Cerebellar nuclear complex (tissue), 1 donor: ENCODE measurements at places on chromosomes 7 and 10.

DNA sequence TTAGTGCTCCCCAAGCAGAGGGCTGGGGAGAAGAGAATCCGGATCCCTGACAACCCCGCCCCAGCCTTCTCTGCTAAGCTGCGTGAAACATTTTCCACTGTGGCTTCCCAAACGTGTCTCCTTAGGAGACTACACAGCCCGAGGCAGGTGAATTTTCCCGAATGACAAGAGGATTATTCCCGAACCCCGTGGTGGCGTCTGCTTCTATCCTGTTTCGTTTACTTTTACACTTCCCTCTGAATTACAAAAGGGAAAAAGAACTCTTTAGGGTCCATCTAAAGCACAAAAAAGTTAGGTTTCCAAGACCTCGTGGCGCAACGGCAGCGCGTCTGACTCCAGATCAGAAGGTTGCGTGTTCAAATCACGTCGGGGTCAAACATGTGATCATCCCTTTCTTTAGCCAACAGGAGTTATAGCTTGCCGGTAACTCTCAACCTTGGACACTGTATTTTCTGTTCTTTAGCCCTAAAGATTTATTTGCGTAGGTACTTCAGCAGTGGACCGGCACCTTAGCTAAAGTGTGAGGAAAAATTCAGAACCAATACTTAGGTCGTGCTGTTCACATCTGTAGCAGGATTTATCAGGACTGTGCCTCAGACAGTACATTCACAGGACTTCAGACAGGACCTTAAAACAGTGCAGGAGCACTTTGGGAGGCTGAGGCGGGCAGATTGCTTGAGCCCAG, 3.2 kb upstream of the ZNF789 start:
- DNase-seq: no peak

GRCh38 chr7:116630932-116631671, 40.9 kb upstream of the MET start:
- no peak for DNase-seq

DNA sequence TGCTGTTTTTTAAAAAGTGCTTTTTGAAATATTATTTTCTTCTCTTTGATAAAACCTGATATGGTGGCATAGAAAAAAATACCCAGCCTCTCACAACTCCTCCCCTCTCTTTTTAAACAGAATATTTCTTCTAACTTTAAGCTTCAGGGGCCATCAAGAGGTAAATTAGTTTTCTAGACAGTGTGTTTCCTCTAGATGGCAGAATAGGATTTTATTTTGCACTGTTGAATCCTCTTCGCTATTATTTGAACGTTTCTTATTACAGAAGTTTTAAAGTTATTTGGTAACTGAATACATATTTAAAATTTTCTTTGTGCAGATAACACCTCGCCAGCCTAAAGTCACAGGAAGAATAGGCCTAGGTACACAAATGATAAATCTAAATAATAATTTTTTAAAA, 30.3 kb downstream of the ARL5B start:
- no peak for DNase-seq

DNA sequence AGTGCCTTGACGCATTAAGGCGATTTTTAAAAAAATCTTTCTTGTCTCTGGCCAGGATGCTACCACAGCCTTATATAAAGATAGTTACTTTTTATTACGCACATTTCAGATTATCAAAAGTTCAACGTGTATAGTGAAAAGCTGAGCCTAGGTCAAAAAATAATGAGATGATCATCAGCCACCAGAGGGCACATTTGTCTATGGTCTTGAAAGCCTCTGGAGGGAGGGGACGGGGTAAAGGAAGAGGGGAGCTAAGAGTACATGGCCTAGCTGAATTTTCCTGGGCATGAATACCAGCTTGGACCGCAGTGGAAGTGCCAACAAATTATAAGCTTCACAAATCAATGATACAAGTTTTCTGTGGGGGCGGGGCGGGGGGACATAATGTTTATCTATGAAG, 285.9 kb upstream of the SMIM30 start:
- DNase-seq: no peak

DNA sequence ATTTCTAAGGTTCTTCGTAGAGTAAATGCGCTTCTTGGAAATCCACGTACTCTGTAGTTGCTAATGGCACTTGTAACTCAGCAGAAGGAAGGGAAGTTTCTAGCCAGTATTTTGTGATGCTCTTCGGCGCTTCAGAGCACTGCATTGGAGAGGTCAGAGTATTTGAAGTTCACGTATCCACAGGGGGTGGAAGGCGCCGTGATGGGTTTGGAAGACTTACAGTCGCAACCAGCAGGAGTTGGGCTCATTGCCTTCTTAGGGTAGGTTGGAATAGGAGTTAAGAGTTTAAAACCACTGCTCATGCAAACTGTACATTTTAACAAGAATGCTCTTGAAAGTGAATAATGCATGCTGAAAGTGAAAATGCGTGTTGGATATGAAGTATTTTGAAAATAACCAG, 49.1 kb downstream of the SHH start:
- no peak for DNase-seq

DNA sequence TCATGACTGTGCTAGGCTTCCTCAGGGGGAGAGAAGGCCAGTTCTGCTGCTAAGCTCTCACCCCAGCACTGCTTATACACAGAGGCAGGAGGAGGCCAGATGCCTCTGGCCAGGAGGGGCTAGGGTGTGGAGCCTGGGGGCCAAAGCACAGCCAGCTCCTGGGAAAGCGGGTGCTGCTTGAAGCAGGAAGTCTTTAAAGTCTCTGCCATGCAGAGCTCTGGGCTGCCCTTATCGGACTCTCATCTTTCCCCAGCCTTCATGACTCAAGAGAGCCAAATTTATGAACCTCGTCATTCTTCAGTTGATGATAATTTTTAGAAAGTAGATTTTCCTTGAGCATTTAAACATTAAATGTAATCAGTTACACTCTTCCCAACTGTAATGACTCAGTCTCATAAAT, 11.2 kb upstream of the TSPAN14 start:
- no peak for DNase-seq

DNA sequence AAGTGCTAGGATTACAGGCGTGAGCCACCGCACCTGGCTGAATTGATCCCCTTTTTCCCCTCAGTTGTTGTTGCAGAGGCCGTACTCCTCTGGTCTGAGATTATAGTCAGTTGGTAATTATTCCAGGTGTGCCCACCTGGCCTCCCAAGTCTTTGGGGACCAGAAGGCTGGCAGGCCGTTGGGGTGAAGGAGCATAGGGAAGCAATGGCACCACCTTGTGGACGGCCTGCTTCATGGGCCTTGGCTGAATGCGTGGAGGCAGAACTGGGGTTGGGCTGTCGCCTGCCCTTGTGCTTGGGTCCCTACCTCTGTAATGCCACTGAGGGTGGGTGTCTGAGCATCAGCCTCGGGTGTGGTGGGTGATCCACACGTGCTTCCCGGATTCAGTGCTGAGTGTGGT, 125.7 kb downstream of the RGS10 start:
- DNase-seq: no peak

GRCh38 chr10:5596611-5597341, 69.6 kb downstream of the ASB13 start:
- no peak for DNase-seq

DNA sequence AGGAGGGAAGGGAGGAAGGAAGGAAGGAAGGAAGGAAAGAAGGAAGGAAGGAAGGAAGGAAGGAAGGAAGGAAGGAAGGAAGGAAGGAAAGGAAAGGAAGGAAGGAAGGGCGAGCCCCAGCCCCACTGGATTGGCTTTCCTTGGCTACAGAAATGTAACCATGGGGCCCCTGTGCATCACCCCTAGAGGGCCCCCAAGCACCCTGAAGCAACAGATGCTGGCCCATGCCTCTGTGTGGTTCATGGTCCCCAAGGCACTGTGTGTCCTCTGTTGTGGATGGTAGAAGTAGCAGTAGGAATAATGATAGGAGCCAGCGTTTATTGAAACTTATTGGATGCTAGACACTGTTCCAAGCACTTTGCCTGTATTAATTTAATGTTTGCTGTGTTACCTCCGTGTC, 116.6 kb upstream of the MACROH2A2 start:
- no peak for DNase-seq

DNA sequence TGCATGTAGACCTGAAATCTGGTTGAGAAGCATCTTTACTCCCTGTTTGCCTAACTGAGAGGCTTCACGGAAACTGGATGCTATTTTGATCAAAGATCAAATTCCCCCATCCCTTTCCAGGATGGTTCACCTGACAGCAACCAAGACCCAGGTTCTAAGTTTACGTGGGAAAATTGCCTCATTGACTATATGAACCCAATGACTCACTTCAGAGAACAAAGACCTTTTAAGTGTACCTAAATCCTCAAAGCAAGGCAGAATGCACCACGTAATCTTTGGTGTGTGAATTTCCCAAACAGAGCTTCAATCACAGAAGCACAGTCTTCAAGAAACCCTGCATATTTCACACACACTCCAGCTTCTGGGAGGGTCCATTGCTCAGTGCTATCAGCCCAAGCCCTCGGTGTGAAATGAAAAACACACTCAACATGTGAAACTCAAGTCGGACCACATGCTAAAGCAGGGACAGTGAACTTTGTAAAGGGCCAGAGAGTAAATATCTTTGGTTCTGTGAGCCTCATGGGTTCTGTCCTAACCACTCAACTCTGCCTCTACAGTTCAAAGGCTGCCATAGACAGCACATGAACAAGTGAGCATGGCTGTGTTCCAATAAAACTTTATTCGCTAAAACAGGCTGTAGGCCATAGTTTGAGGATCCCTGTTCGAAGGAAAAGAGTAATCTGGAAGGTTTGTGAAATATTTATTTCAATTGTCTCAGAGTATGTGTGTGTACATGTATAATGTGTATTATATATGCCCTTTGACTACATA, 275.6 kb upstream of the FOXK1 start:
- no peak for DNase-seq

GRCh38 chr7:3138997-3139396, 95.3 kb upstream of the CARD11 start:
- no peak for DNase-seq

- no peak for DNase-seq
Observed at GRCh38 chr7:140484951-140485499, 5.7 kb upstream of the MKRN1 start.

DNA sequence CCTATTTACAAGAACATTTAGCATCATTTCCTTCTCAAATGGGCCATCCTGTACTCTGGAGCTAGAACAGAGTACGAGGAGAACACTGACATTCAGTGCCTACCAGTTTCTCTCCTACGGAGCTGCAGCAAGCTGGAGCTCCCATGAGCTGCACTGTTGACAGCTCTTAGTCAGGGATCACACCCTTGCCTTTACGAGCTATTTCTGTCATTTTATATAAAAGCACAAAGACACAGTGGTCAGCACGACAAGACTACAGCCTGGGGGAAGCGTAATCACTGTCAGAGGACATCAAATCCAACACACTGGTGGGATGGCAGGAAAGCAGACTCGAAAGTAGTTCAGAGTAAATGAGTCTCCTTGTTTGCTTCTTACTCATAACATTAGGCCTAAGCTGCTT, 2.7 kb downstream of the CDCA7L start:
- no peak for DNase-seq

GRCh38 chr7:44796034-44796503, 412 bp upstream of the PPIA start:
- DNase-seq: no peak

DNA sequence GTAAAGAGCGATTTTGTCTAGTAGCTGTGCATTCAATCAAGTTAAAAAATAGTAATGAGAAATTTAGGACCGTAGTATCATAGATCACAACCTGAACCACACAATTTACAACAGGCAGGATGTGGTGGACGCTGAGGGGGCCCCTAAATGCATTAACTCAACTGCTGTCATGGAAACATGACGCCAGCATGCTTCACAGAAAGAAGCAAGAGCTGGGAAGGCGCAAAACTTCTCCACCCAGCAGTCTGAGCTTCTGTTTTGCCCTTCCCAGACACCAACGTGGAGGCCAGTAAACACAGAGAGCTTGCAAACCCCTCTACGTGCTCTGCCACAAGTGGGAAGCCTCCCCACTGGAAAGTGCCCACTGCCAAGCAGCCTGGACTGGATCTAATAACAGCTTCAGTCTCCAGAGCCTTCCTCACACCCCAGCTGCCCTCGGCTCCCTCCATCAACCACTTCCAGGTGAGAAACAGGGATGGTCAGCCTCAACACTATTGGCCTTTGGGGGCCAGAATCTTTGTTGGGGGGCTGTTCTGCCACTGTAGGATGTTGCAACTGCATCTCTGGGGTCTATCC, 151.8 kb downstream of the SFMBT2 start:
- DNase-seq: no peak

GRCh38 chr7:88291398-88292173, 15.1 kb downstream of the STEAP4 start:
- DNase-seq: no peak

- no peak for DNase-seq
Observed at GRCh38 chr7:34900891-34901513, 136.3 kb downstream of the DPY19L1 start.

GRCh38 chr10:102612964-102613275, 31.4 kb upstream of the TRIM8 start:
- no peak for DNase-seq

- DNase-seq: no peak
Observed at GRCh38 chr10:133242611-133243356, 5.1 kb downstream of the VENTX start.

DNA sequence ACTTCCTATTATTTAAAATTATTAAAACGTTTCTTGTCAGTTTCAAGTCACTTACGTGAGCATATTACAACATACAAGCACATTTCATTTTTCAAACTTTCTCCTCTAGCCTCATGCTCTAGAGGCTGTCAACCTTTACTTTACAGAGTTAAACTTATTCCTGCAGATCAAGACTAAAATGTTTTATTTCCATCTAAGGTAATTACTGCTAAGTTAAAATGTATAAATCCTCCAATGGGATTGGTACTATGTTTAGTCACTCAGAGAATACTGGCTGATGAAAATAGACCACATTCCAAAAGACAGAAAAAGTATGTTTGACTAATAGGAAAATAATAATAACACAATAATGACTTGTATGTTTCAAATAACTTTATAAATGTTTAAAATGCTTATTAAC, 8.4 kb upstream of the TRDMT1 start:
- no peak for DNase-seq

DNA sequence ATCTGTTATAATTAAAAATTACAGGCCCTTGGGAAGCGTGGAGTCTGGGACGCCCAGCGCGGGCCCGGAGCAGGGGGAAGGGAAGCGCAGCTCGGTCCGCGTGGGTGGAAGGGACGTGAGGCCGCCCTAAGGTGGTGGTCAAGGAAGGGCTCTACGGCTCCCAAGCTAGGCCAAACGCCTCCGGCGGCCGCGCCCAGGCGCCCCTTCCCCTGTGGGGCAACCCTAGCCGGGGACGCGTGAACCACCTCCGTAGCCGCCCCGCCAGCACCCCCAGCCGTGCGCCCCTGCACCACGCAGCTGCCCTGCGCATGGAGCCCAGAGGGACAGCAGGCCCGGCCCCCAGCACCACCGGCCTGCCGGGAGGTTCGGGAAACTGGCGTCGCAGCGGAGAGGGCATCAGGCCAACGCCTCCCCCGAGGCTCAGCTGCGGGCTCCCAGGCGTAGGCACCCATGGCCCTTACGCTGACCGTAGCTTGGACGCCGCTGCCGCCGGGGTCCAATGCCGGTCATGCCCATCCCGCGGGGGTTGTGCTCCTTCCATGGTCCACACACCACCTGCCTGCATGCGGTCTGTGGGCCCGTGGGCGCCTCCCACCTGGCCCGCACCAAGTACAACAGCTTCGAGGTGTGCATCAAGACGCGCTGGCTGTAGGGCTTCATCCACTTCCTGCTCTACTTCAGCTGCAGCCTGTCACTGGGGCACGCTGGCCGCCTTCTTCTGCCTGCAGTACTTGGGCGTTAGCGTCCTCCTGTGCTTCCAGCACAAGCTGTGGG, 166.7 kb downstream of the SEPTIN7 start:
- DNase-seq: no peak

GRCh38 chr10:49107111-49107886, 8.0 kb downstream of the VSTM4 start:
- DNase-seq: no peak
